Esophagus muscularis mucosa (tissue), 4 donors: ENCODE measurements at places on chromosomes 5 and 9.

- DNase-seq = no peak
Observed at GRCh38 chr9:33133186-33133585, 34.0 kb downstream of the B4GALT1 start.

GRCh38 chr5:110383231-110383630 is 343.2 kb downstream of the TMEM232 start:
- DNase-seq = no peak

DNA sequence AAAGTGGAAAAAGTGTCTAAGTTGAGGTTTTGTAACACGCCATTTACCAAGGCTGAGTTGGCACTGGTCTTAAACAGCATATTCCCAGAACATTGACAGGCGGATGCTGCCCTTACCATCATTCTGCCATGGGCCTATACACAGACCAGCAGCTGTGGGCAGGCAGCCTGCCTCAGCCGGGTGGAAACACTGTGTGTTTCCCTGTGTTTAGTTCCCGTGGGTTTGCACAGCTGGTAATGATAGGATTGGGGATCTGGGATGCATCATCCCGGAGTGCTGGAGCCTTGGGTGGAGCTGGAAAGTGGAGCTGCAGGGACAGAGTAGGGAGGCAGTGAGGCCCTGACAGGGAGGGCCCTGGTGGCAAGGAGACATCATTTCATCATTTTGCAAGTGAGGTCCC is 5.5 kb upstream of the FGD3 start:
- no peak for DNase-seq

- no peak for DNase-seq
Observed at GRCh38 chr9:121939643-121940042, 153.5 kb downstream of the TTLL11 start.

GRCh38 chr5:38323645-38324295 is 65.4 kb downstream of the EGFLAM start:
- no peak for DNase-seq

GRCh38 chr9:82581516-82581915 is 481.4 kb downstream of the RASEF start:
- no peak for DNase-seq

DNA sequence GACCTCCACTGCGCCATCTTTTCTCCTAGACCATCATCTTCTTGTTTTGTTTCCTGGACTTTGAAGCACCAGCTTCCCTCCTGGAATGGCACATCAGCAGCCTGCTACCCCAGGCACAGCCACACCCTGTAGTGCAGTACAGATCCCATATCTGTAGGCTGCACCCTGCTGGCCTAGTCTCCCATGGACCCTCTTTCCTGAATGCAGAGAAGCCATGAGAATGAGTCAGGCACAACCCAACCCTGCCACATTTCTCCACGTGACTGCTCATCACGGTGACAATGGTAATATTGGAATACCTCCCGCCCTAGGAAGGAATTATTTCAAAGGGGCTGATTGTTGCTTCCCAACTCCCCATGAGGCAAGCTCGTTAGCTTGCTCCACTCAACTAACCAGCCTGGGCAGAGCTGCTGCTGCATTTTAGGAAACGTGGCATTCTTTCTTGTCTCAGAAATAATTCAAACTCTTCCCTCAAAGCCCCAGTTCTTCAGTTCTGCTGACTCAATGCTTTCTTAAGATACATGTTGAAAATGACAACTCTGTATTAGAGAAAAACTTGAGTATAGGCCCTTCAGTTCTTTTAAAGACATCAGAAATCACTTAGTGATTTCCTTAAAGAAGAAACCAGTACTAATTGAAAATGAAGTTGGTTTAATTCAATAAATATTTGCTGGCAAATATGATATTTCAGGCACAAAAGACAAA is 328.1 kb downstream of the MLLT3 start:
- no peak for DNase-seq

DNA sequence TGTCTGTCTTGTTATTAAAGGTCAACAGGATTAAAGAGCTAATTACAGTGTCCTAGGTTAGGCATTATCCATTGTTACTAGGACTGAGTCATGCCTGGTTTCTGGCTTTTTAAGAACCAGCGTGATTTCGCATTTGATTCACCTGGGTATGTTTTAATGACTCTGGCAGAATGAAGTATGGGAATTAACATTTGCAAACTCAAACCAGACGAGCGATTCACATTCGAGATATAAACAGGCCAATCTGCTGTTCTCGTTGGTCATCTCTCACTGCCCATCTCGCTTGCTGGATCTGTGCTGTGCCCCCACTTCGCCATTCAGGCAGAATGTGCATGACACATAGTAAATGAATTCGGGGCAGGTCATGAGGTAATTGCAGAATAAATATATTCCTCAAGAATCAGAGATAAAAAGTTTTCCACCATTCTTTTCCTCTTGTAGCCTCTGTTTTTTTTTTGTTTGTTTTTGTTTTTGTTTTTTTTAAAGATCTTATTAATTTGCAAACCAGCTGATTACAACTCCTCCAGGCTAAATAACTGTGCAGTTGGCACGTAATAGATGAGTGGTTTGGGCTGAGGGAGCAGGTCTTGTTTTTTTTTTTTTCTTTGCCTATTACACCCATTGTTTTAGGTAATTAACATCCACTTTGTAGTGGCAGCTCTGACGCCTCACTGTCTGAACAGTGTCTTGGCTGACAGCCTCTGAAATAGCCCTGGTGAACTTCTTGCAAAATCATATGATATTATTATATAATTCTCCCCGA is 313.5 kb upstream of the MSX2 start:
- DNase-seq = peak; percentile 79

- no peak for DNase-seq
Observed at GRCh38 chr5:103526164-103526915, 36.2 kb downstream of the NUDT12 start.

DNA sequence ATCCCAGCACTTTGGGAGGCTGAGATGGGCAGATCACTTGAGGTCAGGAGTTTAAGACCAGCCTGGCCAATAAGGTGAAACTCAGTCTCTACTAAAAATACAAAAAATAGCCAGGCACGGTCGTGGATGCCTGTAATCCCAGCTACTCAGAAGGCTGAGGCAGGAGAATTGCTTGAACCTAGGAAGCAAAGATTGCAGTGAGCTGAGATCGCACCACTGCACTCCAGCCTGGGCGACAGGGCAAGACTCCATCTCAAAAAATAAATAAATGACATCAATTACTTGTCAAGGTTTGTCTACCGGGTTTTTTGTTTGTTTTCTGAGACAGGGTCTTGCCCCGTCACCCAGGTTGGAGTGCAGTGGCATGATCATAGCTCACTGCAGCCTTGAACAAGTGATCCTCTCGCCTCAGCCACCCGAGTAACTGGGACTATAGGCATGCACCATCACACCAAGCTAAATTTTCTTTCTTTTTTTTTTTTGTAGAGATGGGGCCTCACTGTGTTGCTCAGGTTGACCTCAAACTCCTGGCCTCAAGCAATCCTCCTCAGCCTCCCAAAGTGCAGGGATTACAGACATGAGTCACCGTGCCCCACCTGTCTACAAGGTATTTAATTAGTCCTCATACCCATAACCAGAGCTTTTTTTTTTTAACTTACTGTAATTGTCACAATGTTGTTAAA is 64.9 kb downstream of the SUSD1 start:
- peak; percentile 60 for DNase-seq

DNA sequence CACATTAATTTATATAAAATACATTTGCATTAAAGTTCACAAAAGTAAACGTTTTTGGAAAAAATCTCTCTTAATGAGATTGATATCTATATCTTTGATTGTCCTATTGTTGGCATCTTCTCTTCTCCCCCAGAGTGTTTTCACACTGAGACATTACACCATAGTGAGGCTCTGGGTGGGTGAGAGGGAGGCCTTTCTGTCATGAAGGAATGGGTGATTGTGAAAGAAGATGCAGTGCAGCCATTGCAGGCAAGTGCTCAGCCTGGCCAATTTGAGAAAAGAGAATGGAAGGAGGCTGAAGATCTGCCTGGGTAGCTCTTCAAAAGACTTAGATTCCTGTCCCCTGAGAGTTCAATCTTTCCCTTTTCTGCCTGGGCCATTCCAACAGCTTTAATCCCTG is 140.8 kb downstream of the SLC12A2 start:
- no peak for DNase-seq

GRCh38 chr5:55421074-55421529 is 113.3 kb downstream of the MTREX start:
- no peak for DNase-seq

GRCh38 chr9:70874451-70874850 is 247.0 kb downstream of the TRPM3 start:
- no peak for DNase-seq

- no peak for DNase-seq
Observed at GRCh38 chr5:81183811-81184748, 49.0 kb upstream of the CKMT2 start.

DNA sequence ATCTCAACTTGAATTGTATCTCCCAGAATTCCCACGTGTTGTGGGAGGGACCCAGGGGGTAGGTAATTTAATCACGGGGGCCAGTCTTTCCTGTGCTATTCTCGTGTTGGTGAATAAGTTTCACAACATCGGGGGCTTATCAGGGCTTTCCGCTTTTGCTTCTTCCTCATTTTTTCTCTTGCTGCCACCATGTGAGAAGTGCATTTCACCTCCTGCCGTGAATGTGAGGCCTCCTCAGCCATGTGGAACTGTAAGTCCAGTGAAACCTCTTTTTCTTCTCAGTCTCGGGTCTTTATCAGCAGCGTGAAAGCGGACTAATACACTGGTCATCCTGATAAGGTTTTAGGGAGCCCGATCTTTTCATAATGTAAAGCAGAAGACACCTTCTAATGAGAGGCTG is 687.0 kb upstream of the FTMT start:
- DNase-seq = no peak
